Panc1 (cell line): ENCODE measurements at places on chromosomes 3 and 15. TPM values are rescaled to one million over a fixed set of nuclear protein-coding genes. Genes with fewer than 3 reads are reported as not detected.

Gene CCR3
- not detected for total RNA-seq

Gene BSN
- total RNA-seq: 0.87 TPM

Gene MKRN2OS
- not detected for total RNA-seq

Gene CHRNA3
- 0.31 TPM for total RNA-seq

Gene NANOGP8
- total RNA-seq: not detected
